Caco-2 (cell line): ENCODE measurements at places on chromosomes 2 and 18.

GRCh38 chr18:67916097-67916496 is 399.6 kb upstream of the DSEL start:
- H3K27me3 ChIP-seq, result no peaks in the 10 kb centered on the region
- no peaks in the 10 kb centered on the region for H3K36me3 ChIP-seq
- H3K4me1 ChIP-seq, result no peaks in the 10 kb centered on the region
- H3K27ac ChIP-seq, result no peak overlapping the region
- H3K4me3 ChIP-seq, result no peak overlapping the region

GRCh38 chr2:70477441-70477844 is 76.2 kb downstream of the TGFA start:
- no peak overlapping the region for H3K27ac ChIP-seq
- no peaks in the 10 kb centered on the region for H3K36me3 ChIP-seq
- peak; percentile 21 for DNase-seq
- no peaks in the 10 kb centered on the region for H3K27me3 ChIP-seq

- H3K27me3 ChIP-seq, result no peaks in the 10 kb centered on the region
- peaks cover 16% of the 10 kb centered on the region for H3K4me1 ChIP-seq
- H3K36me3 ChIP-seq, result no peaks in the 10 kb centered on the region
- no peak for DNase-seq
- H3K27ac ChIP-seq, result peak overlapping the region; percentile 2
Measured at GRCh38 chr2:10169053-10169578, 46.6 kb downstream of the RRM2 start.

DNA sequence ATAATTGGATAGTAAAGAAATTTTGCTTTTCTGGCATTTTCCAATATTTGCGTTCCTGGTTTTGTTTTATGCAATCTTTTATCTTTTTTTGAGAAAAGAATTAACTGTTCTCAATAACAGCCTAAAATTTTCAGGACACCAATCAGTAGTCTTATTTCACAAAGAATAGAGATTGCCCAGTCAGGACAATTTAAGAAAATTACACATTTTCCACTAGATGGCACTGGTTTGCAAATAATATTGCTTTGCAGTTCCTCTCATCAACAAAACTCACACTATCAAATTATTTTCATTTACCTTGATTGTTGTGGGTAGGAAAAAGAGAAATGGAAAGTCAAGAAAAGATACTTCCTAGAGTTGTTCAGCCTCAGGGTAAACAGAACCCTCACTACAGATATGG is 2.4 kb upstream of the RBM45 start:
- no peaks in the 10 kb centered on the region for H3K27me3 ChIP-seq
- 0 out of 2 replicates have a peak, but pooled peaks cover 6% of the 10 kb centered on the region for H3K4me1 ChIP-seq
- DNase-seq, result peak; percentile 20
- no peak overlapping the region for H3K27ac ChIP-seq
- no peak overlapping the region for H3K4me3 ChIP-seq
- no peaks in the 10 kb centered on the region for H3K36me3 ChIP-seq

- H3K27me3 ChIP-seq, result no peaks in the 10 kb centered on the region
- no peaks in the 10 kb centered on the region for H3K4me1 ChIP-seq
- DNase-seq, result no peak
- H3K36me3 ChIP-seq, result no peaks in the 10 kb centered on the region
- H3K4me3 ChIP-seq, result no peak overlapping the region
- H3K27ac ChIP-seq, result no peak overlapping the region
Measured at GRCh38 chr18:22641958-22642357, 224.2 kb upstream of the CTAGE1 start.

DNA sequence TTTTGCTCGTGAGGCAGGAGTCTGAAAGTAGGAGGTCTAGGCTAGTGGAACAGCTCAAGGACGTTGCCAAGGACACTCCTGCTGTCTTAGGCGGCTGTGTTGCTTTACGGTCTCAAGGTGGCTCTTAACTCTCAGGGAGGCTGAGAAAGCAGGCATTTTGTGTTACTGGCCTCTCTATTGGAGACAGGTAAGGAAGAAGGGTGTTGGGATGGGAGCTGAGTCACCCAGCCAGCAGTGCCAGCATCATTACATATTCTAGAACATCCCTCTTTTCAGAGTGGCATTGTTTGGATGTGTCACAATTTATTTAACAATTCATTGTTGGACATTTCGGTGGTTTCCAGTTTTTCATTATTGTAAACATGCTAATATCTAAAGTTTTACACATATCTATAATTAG is 30.8 kb upstream of the TMEM214 start:
- H3K4me1 ChIP-seq, result peaks cover 6% of the 10 kb centered on the region
- no peak overlapping the region for H3K4me3 ChIP-seq
- H3K27me3 ChIP-seq, result no peaks in the 10 kb centered on the region
- H3K27ac ChIP-seq, result no peak overlapping the region
- no peaks in the 10 kb centered on the region for H3K36me3 ChIP-seq
- DNase-seq, result no peak

DNA sequence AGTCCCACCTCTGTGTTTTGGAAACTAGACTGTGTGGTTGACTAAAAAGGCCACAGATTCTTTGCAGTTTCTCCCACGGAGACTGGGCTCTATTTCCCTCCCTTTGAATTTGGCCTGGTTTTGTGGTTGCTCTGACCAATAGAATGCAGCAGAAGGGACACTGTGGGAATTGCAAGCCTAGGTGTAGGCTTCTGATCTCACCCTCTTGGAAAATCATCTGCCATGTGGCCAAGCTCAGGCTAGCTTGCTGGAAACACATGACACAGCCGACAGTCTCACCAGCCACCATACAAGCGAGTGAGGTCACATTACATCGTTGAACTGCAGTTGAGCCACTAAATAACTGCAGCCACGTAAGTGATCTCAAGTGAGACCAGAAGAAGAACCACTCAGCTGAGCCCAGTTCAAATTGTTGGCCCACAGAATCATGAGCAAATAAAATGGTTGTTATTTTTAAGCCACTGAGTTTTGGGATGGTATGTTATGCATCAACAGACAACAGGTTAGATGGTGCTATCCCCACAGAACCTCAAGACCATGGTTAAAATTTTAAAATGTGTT is 319.1 kb upstream of the MEX3C start:
- H3K36me3 ChIP-seq, result no peaks in the 10 kb centered on the region
- DNase-seq, result no peak
- H3K4me1 ChIP-seq, result no peaks in the 10 kb centered on the region
- H3K27me3 ChIP-seq, result no peaks in the 10 kb centered on the region
- no peak overlapping the region for H3K27ac ChIP-seq
